ENCODE measurements at places on chromosomes 11 and 22.

DNA sequence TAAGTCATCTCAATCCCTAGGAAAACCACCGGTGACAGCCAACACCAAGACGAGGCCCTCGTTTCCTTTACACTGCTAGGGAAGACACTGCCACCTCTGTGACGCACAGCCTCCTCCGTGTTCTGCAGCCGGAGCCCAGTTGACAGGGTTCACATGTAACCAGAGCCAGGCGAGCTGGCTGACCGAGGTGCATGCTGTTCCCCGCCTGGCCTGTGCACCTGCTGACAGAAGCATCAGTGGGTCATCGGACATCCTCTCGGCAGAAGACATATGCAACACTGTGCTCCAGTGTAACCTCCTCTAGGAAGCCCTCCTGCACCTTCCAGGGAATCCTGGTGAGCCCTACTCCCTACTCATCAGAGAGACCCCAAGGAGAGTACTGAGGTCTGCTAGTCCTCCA lies 114.2 kb upstream of the TP53AIP1 start:
- DNase-seq: no peak

GRCh38 chr11:9625728-9626127 lies 38.1 kb upstream of the SWAP70 start:
- DNase-seq: no peak

DNA sequence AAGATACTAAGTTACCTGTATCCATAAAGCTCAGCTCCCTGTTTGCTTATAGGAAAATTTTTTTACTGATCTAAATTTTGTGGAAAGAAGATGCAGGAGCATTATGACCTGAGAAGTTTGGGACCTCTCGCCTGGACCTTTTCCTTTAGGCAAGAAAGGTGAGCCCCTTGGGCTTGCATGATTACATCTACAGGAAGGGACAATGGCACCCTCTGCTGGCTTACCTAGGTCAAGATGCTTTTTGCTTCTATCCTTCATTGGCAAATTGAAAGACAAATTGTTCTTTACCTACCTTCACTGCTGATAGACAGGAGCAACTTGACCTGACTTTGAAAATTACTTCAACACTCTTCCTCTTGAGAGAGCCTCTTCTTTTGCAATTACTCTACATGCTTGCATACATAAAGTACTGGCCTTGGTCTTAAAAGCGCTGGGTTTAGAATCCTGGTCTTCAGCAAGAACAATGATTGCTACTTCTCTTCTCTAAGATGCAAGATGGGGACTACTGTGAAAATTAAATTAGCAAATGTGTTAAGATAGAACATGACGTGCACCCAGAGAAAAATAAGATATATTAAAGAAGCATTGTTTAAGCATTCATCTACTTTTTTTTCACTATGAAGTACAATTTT lies 147.2 kb downstream of the TRPC6 start:
- no peak for DNase-seq

GRCh38 chr22:31222736-31223135 lies 10.6 kb downstream of the LIMK2 start:
- no peak for DNase-seq

DNA sequence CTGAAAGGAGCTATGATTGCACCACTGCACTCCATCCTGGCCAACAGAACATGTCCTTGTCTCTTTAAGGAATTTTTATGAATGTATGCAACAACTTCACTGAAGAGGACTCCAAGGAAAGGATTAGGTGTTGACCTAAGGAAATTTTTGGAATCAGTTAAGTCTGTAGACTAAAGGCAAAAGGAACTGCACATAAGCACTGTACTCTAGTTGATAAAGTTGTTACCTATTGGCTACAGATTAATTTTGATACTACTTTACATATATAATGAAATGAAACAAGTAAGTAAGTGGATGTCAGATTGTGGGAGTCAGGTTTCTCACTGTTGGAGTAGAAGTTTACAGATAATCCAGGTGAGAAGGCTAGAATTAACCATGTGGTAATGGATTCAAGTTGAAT lies 36.5 kb downstream of the TUG1 start:
- DNase-seq: no peak

GRCh38 chr11:94948070-94948617 lies 25.2 kb downstream of the CWC15 start:
- no peak for DNase-seq

DNA sequence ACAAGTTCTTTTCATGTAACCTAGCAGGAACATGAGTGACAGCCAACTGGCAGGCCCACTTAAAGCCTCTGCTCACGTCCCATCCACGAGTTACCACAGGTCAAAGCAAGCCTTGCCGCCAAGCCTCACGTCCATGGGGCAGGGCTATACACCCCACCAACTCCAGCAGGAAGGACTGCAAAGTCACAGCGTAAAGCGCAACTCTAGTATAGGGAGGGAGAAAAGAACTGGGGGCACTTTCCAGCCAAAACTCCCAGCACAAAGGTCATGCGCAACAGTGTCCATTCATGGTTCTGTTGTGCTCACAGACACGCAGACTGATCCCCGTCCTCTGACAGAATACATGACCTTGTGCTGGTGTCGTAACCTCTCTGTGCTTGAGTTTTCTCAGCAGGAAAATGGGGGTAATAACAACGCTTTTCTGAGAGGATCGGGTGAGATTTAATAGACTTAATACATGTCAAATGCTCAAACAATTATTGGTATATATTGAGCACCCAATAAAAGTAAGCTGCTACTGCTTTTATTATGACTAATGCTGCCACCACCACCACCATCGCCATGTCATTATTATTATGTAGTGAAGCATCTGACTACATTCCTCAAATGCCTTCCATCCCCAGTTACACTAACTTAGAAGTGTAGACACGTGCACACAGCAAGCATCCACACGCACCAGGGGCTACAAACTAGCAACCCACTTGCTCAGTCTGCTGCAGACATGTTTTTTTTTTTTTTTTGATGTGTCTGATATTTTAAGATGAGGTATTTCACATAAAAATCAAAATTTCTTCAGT lies 104.4 kb upstream of the PARVA start:
- DNase-seq: no peak

DNA sequence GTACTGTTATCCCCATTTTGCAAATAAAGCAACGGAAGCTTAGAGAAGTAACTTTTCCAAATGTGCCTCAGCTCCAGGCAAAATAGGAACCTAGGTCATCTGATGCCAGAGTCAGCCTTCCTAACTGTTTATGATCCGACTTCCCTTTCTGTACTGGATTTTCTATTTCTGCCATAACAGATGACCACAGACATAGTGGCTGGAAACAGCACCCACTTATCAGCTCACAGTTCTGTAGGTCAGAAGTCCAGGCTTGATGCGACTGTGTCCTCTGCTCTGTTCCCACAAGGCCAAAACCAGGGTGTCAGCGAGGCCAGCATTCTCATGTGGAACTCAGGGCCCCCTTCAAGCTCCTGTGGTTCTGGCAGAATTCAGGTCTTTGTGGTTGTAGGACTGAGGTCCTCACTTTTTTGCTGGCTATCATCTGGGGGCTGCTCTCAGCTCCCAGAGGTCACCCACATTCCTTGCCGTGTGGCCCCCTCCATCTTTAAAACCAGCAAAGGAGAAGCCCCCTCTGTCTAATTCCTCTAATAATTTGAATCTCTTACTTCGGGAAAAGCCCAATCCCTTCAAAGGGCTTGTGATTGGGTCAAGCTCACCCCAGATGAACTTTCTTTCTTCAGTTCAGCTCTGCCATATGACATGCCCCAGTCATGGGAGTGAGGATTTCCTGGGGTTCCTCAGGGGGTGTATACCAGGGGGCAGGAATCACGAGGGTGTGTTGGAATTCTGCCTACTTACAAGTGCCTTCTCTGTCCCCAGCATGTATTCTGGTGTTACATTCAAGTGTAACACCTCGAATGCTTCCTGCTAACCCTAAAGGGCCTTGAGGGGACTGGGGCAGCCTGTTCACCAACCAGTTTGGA lies 15.3 kb downstream of the KCNJ5 start:
- DNase-seq: no peak

DNA sequence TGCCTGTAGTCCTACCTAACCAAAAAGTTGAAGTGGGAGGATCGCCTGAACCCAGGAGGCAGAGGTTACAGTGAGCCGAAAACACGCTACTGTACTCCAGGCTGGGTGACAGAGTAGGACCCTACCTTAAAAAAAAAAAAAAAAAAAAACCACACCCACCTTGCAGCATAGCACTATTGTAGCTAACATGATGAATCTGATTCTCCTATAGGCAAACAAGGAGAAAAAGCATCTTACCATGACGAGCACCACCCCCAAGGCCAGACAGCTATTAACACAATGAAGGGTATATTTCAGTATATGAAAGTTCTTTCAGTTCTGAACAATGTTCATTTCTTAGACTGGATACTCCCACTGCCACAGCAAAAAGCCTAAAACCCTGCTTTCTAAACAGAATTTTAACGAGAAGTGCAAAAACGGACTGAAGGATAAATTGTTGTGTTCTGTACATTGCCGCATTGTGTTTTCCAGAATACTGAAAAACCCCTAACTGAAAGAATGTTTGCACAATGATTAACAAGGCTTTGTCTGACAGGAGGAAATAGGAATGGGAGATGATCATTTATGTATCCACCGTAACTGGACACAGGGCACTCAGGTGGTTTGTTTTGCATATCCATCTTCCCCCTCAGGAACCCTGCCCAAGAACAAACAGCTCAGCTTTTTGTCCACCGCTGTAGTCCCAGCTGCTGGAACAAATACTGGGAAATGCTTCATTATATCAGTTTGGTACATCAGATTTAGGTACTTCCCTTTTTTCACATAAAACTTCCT lies 8.9 kb downstream of the PISD start:
- DNase-seq: no peak

DNA sequence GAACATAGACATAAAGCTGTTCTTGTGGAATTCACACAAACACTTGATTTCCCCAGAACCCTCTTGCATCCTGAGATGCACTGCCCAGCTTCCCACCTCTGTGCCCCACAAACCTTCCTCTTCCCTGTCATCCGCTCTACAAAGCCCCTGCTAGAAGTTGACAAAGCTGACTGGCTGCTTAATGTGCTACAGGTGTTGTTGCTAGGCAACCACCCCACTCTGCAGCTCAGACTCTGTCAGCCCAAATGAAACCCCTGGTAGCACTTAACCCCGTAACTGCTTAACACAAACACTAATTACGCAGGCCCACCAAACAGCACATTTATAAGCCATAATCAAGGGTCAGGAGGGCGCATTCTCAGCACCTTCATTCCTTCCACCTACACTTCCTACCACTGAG lies 172.0 kb upstream of the CADM1 start:
- no peak for DNase-seq

GRCh38 chr11:44615913-44616791 lies 50.7 kb downstream of the CD82 start:
- no peak for DNase-seq

DNA sequence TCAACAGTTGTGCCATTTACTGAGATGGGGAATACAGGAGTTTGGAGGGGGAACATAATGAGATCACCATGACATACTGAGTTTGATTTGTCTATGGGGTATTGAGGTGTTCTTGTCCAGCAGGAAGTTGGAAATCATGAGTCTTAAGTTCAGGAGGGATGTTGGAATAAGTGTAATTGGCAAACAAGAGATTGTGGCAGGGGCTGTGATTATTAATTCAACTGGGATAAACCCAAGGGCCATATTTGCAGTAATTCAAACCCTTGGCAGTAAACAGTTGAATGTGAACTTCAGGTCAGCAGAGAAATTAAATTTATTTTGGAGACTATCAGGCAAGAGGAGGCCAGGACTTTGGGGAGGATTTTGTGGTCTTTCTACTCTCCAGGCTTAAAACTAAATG lies 33.4 kb downstream of the ADM start:
- no peak for DNase-seq

GRCh38 chr11:86938900-86939880 lies 16.0 kb downstream of the FZD4 start:
- no peak for DNase-seq

DNA sequence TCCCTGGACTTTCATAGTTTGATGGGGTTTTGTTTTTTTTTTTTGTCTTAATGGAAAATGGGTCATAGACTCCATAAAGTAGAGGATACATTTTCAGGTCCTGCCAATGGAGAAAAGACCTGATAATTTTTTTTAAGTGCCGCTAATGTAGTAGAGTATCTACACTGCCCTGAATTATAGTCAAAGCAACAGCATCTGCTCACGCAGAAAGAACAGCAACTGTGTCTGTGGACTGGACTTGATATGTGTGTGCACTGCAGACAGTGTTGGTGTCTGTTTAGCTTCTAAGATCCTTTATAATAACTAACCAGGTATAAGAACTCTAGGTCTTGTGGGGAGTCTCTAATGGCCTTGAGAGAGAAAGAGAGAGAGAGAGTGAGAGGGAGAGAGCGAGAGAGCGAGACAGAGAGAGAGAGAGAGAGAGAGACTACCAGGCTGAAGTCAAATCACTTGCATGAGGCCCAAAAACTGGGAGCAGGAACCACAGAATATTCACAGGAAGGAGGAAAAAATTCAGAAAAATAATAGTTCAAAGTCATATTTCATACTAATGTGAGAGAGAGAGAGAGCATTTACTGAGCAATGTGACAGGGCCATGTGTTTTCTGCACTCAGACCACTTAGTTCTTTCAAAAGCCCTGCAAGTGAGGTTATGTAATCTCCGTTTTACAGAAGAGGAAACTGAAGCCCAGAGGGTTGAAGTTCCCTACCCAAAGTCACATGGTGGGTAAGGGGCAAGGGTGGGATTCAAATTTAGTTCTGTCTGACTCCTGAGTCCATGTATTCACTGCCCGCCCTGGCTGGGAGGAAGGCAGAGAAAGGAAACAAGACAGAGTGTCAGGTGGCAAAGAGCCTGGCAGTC lies 8.6 kb upstream of the MIAT start:
- no peak for DNase-seq

DNA sequence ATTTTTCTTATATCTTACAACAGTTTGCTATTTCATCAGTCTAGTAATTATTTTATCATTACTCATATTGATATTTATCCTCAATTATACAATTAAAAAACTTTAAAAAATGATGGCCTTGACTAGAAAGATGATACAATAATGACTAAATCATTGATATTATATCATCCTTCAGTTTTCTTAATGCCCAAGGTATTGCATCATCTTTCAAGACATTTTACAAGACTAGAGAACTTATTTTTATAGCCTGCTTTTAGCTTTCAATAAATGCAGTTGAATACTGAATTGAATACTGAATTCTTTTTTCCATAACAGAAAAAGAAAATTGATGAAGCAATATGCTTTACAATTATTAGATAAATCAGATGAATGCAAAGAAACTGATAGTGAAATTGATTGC lies 886.5 kb upstream of the LRRC4C start:
- DNase-seq: no peak

- DNase-seq: no peak
Measured at GRCh38 chr22:49965091-49966040, 4.8 kb downstream of the PIM3 start.

DNA sequence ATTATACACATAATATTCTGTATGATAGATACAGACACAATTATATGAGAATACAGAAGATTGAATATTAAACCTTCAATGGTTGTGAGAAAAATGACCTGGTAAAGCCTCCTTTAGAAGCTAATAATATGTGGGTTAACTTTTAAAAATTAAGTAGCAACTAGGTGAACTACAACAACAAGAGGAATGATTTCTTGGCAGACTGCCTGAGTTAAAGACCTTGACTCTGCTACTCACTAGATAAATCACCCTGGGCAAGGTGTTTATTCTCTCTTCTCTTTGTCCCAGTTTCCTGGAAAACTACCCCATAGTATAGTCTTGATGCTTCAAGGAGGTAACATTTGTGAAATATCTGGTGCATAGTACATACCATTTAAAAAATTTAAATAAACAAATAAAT lies 519.6 kb upstream of the TENM4 start:
- no peak for DNase-seq

Data from central memory CD4-positive, alpha-beta T cell (primary cell).